Activated naive CD4-positive, alpha-beta T cell treated with anti-CD3 and anti-CD28 coated beads, Interleukin-2, amount 10 ng/mL, durations not matched to agents 7 days and 5 days (primary cell): ENCODE measurements at places on chromosomes 5 and 9.
A peak's percentile ranks its signal among the peaks of the same experiment; 100 is the strongest.

DNA sequence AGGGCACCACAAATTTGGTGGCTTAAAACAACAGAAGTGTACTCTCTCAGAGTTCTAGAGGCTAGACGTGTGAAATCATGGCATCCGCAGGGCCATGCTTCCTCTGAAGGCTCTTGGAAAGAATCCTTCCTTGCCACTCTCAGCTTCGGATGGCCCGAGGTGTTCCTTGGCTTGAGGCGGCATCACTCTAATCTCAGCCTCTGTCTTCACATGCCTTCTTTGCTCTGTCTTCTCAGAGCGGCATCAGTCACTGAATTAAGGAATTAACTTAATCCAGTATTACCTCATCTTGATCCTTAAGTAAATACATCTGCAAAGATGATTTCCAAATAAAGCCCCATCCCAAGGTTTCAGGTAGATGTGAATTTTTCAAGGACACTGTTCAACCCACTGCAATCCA lies 211.1 kb upstream of the TRIM32 start:
- DNase-seq: no peak

- peak; percentile 20 for DNase-seq
These were observed 889 bp downstream of the PDLIM4 start for GRCh38 chr5:132258102-132259068.

DNA sequence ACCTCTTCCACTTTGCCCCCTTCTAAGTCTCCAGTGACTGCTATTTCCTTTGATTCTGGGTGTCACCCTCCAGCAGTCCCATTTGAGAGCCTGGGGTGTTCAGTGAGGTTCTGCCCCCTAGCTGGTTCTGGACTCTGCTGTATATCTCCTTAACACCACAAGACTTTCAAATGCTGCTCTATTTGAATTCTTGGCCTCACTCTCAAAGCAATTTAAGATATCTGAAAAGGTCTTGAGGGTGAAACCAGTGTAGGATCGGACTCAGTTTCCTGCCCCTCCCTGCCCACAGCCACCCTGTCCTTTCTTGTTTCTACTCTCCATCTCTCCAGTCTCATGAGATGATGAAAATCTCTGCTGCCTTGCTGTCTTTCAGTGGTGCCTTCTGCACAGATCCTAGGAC lies 280.9 kb downstream of the TENT4A start:
- no peak for DNase-seq

DNA sequence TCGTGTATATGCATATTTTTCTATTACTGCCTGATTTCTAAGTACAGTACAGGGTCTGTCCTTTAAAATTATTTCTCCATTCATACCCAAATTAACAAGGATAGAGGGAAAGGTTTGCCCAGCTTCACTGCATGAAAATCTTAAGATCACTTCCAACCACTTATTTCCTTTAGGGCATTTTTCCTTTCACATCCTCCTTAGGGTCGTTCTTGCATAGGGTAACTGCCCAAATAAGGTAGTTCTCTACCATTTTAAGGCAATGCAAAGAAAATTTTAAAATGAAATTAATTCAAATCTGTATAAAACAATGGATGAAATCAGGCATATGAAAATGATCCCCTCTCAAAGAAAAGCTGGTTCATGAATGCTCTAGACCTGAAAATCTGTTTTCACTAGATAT lies 4.1 kb upstream of the CDC20B start:
- DNase-seq: no peak

GRCh38 chr9:26341545-26341944 lies 551.1 kb downstream of the CAAP1 start:
- DNase-seq: no peak

- no peak for DNase-seq
These were observed 76.0 kb downstream of the ARL15 start for GRCh38 chr5:54234304-54234933.

DNA sequence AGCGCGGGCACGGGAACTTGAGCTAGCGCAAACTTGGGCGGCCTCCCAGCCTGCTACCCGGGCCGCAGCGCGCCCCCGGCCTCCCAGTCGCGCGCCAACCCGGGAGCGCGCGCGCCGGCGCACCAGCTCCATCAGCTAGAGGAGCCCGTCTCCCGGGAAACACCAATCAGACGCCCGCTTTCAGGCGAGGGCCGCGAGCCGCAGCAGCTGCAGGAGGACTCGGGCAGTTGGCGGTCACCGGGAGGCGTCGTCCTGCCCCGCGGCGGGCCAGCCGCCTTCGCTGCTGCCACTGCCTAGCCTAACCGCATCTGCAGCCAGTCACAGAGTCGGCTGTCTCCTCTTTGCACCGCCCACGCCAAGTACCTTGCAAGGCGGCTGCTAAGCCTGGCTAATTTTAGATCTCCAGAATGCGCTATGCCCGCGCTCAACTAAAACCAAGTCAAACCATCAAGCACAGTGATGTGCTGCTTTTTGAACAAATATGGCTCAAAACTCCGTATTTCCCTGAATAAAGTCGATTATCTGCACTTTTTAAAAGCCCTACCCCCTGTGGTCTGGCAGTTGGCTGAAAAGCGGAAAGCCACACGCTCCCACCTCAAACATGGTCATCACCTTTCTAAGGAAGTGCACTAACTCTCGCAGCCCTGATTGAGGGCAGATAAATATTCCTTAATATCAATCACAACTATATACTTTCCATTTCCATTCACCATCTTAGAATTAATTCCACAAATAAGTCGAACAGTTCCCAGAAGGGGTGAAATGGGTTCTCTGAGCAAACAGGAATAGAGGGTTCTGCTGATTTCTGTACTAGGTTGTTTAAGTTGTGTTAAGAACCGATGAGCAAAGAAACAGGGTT lies 221.8 kb downstream of the MEF2C start:
- DNase-seq: peak; percentile 50

DNA sequence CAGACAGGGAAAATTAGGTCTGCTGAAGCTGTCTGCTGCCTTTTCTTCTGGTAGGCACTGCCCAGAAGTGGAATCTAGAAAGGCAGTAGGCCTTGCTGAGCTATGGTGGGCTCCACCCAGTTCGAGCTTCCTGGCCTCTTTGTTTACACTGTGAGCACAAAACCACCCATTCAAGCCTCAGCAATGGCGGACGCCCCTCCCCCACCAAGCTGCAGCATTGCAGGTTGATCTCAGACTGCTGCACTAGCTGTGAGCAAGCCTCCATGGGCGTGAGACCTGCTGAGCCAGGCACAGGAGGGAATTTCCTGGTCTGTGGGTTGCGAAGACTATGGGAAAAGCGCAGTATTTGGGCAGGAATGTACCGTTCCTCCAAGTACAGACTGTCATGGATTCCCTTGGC lies 18.5 kb downstream of the AGTPBP1 start:
- DNase-seq: peak; percentile 88

DNA sequence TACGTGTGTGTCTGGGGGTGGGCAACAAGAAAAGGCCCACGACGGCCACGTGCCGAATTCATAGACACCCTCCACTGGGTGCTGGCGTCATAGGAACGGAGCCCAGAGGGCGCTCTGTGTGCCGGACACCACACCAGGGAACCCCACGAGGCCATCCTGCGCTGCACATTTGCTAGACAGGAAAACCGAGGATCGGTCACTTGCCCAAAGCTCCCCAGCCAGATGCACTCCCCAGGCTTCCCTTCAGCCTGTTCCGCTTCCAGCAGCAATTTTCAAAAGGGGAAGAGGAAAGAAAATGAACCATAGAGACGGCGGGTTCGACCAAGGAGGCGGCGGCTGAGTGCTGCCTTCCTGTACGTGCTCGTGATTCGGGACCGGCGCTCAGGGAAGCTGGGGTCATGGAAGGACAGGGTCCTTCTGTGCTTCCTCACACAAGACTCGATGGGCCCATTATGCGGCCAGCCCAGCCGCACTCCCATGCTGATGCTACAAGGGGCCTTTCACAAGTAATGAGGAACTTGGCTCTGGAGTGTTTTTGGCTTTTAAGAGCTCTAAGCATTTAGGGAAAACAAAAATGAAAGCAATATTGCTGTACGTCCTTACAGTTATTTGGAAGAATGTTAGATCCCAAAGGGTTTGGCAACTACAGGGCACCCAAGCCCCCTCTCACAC lies 124.6 kb upstream of the SARDH start:
- DNase-seq: no peak

- no peak for DNase-seq
These were observed 5.7 kb downstream of the PHF2 start for GRCh38 chr9:93582115-93582514.

GRCh38 chr5:31404325-31404724 lies 127.6 kb downstream of the DROSHA start:
- no peak for DNase-seq

DNA sequence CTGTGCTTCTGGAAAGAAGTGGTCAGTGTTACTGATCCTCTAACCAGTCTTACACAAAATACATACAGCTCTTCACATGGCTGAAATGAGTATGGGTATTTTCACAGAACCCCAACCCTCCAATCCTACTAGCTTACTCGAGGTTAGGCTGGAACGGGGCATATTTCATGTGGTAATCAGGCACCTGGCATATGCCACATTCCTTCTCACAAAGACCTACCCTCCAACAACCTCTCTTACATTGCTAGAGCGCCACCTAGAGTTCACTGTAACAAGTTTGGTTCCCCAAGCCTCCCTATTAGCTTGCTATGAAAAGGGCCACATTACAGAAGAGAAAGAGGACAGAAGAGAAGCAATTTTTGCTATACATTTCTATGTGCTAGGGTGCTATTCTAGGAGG lies 597.3 kb downstream of the PRELID2 start:
- no peak for DNase-seq

DNA sequence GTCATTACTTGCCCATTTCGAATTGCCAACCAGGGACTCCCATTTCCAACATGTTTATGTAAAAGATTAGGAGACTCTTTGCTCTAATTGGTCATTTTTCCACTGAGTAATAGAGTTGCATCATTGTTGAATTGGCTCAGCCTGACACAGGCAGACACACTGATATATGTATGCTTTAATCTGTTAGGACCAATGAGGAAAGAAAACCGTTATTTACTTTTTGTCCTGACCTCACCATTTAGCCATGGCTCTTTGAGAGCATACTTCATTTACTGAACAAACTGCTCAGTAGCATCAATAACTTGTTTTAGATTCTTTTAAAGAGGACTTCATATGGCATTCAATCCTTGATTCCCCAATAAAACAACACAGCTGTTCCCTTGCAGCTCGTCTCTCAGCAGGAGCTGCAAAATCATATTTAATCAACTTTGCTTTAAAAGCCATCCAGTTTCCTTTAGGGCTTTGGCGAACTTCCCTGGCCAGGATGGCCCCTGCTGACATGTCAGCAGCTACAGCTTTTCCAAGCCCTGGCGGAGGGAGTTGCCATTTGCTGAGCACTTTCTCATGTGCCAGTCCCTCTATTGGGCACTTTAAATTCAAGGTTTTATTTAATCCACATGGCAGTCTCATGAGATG lies 251.5 kb upstream of the TNC start:
- DNase-seq: no peak

DNA sequence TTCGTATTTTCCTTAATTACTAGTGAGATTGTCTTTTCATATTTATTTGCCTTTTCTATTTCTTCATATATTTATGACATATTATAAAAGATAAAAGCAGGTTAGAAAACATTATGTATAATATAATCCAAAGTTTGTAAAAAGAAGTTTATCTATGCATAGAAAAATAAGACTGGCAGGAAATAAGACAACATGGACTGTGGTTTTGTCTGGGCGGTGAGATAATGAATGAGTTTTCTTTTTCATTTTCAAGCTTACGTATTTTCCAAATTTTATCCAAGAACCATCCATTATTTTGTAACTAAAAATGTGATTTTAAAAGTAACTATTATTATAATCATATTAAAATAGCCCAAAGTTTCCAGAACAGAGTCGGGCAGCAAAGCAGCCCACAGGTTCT lies 109.8 kb upstream of the MVB12B start:
- DNase-seq: no peak

DNA sequence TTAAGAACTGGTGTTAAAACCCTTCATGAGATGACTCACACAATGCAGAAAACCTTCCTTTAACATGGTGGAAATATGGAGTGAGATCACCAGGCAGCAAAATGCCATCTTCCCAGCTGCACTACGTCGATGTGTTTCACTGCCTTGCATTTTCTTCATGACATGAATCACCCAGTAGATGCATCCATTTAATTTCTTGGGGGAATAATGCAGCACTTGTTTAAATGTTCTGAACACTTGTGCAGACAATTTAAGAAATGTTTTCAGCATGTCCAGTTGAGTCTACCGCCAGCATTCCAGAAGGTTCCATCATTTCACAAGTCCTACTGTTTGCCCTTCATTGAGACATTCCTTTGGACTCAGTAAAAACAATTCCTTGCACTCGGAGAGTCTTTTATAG lies 81.6 kb downstream of the ADAMTS16 start:
- no peak for DNase-seq

DNA sequence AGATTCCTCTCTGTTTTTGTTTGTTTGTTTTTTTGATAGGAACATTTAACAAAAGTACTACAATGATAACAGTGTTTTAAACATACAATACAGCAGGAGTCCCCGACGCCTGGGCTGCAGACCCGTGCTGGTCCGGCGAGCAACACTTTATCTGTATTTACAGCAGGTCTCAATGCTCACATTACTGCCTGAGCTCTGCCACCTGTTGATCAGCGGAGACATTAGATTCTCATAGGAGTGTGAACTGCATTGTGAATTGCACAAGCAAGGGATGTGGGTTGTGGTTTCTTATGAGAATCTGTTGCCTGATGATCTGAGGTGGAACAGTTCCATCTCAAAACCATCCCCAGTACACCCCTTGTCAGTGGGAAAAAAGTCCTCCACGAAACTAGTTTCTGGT lies 1068.5 kb upstream of the CDH10 start:
- no peak for DNase-seq

DNA sequence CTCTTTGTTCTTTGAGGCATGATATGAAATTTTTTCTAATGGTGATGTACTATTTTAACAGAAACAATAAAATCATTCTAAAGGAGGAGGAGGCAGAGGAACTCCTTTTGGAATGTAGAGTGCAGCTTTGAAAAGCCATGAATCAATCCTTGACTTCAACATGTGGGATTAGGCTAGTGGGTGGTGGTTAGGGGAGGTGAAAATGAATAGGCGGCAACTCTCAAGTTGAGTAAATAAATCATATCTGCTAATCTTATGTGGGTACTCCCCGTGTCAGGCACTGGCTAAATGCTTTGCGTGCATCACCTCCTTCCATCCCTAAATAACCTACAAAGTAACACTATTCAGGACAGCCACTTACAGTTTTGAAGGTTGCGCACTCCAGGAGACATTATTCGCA lies 35.1 kb downstream of the FAM81B start:
- no peak for DNase-seq

DNA sequence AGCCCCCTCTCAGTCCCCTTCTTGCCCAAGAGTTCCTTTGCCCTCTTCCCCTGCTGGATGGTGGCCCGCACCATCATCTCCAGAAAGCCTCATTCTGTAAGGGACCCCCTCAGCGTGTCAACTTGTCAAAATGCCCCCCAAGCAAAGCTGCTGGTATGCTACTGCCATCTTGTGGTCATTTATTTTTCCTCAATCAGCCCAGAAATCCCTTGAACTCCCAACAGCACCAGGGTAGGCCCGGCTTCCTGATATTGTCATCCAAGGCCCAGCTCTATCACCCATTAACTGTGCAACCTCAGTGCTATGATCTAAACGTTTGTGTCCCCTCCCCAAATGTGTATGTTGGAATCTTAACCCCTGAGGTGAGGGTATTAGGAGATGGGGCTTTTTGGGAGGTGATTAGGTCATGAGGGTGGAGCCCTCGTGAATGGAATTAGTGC lies 53.2 kb upstream of the FBXW11 start:
- DNase-seq: no peak
